ENCODE measurements at places on chromosomes 16 and 17.

GRCh38 chr16:31201582-31202413, 762 bp downstream of the PYCARD start:
- peak; percentile 32 for DNase-seq

GRCh38 chr17:81705518-81706231, 2.5 kb downstream of the MRPL12 start:
- no peak for DNase-seq

DNA sequence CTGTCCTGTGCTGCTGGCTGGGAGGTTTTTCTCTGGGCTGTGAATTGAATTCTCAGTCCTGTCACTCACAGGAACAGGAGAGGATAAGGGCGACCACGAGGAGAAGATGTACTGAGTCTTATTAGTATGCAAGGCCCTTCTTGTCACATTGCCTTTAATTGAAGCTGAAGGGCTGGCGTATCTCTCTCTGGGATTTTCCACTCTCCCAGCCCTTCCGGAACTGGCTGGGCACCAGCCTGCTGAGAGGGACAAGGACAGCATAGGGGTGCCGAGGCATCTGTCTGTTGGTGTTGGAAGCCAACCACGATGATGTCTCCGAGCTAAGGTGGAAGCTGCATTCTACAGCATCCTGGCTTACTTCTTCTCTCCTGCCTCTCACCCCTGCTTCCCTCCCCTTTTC, 33.2 kb downstream of the GPRC5B start:
- no peak for DNase-seq

DNA sequence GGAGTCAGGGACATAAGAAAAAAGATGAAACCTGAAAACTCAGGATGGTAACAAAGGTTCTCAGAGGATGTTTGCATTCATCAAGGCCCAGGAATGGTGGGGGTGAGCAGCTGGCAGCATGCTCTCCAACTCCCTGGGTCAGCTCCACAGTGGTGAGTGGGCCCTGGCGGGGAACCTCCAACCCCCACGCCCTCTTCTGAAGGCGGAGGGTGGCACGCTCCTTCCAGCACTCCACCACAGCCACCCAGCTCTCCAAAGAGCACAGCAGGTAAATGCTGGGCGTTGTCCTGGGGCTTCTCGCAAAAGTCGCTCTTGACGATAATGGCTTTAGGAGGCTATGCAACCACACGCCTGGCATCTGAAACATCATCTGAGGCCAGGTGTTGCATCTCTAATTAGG, 173.8 kb downstream of the C16orf78 start:
- DNase-seq, result no peak

- DNase-seq, result no peak
Observed at GRCh38 chr17:60390186-60390585, 1.7 kb downstream of the USP32 start.

GRCh38 chr16:67387479-67388079, 5.7 kb downstream of the TPPP3 start:
- no peak for DNase-seq

All from activated naive CD4-positive, alpha-beta T cell treated with Interleukin-2 at 50 U/mL for 16 hours (primary cell).